Cerebellar nuclear complex (tissue), 1 donor: ENCODE measurements at places on chromosomes 6 and 20.

DNA sequence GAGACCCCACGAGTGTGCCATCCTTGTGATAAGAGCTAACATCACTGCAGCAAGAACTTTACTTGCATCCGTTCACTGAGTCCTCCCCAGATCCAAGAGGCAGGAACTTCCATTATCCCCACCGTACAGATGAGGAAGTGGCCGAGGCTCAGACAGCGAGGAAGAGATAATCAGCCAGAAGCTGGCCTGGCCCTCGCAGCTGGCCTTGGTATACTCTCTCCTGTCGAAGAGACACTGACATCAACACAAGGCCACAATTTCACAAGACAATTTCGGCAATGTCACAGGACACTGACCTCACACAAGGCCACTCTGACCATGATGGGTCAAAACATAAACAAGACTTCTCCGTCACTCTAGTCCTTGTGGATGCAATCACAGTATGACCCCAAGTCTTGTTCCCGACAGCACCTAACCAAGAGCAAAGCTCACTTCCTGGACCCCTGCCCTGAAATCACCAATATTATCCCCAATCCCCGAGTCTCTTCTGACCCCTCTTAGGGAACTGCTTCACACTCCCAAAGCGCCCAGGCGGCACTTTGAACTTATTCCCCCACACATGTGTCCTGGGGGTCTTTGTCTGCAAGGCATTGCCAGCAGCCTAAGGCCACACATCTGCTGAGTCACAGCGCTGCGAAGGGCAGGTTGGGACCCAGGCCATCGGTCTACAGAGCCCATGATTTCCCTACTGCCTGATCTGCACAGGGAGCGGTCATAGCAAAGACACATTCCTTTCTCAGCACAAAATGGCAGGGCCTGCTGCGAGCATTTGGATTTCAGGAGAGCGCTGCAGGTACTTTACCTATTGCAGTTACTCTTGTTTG lies 14.8 kb upstream of the VAPB start:
- no peak for DNase-seq

GRCh38 chr6:121297694-121298093 lies 36.6 kb downstream of the TBC1D32 start:
- DNase-seq: no peak

GRCh38 chr20:63319164-63320040 lies 26.4 kb downstream of the COL20A1 start:
- no peak for DNase-seq

DNA sequence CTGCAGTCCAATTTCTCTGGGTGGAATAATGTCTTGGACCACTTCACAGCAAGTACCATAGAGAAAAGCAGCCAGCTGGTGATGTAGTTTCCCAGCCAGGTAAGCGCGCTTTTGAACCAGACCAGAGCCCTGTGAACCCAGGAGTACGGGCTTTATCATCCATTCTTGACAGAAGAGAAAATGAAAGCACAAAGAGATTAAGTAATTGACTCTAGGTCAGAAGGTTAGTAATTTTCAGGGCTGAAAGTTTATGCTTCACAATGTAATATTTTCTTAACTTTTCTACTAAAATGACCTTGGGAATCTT lies 7.1 kb upstream of the UST start:
- no peak for DNase-seq

GRCh38 chr6:135577059-135577538 lies 79.6 kb upstream of the AHI1 start:
- no peak for DNase-seq

GRCh38 chr20:13251106-13251903 lies 30.2 kb downstream of the ISM1 start:
- no peak for DNase-seq

DNA sequence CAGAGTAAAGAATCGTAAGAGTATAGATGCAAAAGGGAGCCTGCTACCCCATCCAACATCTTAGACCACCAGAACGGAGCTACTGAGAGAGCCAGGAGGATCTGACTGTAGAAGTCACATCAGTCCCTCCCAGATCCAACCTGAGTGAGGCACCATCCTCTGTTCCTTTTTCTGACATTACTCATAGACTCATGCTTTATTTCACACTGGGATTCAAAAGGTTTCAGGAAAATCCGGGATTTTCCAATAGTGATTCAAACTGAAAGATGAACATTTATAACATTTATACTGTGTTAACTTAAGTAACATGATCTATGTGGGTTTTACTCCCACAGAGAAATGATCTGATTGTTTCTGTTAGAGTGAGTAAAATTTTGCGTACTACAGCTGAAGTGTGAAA lies 868.6 kb upstream of the GJE1 start:
- no peak for DNase-seq

DNA sequence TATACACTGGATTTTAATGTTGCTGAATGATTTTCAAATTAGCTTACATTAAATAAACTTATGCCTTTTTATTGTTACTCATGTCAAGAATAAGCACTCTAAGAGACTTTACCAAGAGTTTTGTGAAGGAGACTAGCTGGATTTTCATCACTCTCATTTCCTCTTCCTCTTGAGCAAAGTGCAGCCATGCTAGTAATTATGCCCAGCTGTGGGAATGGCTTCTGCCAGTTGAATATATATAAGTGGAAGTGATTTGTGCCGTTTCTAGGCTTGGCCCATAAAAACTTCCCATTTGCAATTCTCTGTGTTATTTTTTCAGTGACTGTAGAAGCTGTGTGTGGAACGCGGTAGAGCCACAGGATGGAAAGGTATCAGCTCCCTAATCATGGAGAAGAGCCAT lies 255.8 kb downstream of the HDGFL1 start:
- no peak for DNase-seq

DNA sequence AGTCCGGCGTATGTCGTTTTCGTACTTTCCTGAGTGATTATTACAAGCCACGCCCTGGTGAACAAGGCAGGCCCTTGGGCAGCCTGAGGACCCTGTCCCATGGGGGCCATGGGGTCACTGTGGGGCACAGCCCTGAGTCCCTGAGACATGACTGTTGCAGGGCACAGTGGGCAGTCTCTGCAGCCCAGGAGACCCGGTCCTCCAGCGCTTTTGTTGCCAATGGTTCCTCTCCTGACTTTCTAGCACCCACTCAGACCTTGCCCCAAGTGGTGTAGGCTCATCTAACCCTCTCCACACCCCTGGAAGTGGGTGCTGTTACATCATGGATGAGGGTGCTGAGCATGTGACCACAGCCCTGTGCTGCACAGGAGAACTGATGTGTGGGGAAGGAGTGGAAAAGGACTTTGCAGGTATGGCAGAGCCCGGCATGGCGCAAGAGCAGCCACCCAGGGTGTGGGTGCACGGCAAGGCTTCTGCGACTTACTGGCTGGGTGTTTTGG lies 319.5 kb downstream of the TAF4 start:
- DNase-seq: no peak

DNA sequence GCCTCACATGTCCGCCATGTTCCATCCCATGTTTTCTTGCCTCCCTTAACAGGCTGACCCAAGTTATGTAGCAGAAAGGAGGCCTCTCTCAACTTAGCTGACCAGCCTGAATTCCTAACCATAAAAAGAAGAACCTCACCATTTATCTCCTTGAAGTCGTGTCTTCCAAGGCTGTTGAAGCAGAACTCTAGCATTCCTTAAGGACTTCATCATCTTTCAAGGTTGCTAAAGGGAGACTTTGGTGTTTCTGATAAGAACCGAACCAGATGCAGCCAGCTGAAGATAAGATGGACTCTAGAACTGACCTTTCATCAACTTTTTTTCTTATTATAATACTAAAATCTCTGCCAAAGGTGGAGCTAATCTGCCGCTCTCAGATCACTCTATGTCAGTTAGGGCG lies 571.7 kb upstream of the SLC35B3 start:
- DNase-seq: no peak

- no peak for DNase-seq
These were observed 83.4 kb downstream of the ZNF217 start for GRCh38 chr20:53510262-53510661.

GRCh38 chr6:127162836-127163235 lies 44.4 kb downstream of the RSPO3 start:
- no peak for DNase-seq

- no peak for DNase-seq
These were observed 110.4 kb downstream of the HFE start for GRCh38 chr6:26197636-26197932.

DNA sequence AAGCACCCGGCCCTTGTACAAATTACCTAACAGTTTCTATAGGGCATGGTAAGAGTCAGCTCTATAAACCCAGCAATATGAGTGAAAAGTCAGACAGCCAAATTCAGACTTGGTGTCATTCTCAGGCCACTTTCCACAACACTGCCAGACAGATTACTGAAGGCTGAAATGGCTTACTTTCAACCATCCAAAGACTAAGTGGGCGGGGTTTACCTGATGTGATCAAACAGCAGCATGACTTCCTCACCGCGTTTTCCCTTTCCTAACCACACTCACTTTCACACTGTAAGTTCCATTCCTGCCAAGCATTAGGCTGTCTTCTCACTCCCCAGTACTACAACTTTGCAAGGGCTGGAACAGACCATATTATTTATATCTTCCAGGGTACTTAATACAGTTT lies 85.9 kb downstream of the SMLR1 start:
- no peak for DNase-seq

DNA sequence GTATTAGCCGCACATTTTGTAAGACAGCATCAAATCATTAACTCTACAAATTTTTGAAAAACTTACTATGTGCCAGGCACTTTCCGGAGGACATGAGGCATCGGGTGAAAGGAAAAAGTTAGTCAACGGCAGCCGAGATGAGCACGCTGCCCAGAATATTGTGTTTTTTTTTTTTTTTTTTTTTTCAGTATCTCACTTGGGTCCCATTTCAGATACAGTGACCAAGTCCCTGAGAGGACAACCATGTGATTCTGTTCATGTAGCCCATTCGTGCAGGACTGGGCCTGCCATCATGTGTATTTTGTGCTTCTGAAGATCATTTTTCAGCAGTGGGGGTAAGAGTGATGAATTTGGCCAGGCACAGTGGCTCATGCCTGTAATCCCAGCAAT lies 1.3 kb downstream of the SLA2 start:
- DNase-seq: no peak

GRCh38 chr6:1591243-1591642 lies 18.5 kb upstream of the FOXC1 start:
- no peak for DNase-seq

DNA sequence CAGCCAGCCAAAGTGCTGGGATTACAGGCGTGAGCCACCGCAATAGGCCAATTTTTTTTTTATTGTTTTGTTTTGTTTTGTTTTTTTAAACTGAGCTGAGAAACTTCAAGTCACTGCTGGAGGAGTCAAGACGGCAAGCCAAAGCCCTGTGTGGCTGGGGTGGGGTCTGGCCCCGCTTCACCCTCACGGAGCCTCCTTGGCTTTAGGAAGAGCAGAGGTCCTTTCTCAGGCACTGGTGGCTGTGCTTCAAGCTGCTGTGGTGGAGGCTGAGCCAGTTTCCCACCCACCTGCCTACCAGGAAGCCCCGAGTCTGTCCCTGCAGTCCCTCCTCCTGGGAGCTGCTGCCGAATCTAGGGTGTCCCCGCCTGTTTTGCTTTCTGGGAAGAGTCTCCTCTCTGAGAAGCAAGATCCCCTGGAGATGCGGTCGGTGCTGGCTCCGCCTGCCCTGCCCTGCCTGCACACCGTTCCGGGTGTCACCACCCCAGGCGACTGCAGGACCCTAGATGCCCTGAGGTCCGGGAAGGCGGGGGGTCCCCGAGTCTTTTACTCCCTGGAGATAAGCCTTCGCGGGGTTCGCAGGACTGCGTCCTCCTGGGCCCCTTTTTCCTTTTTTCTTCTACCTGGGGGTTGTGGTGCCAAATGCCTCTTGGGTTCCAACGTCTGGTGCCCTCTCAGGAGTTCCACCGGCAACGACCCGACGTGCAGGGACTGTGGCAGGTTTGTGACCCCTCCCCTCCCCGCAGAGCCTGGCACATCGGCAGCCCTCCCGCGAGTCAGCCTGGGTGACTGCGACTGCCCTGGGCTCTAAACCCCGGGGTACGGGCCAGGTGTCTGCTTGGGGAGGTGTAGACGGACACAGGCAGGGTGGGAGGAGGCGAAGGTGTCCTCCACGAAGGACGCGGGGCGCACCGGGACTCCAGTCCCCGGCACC lies 100.7 kb downstream of the TAF4 start:
- DNase-seq: no peak

DNA sequence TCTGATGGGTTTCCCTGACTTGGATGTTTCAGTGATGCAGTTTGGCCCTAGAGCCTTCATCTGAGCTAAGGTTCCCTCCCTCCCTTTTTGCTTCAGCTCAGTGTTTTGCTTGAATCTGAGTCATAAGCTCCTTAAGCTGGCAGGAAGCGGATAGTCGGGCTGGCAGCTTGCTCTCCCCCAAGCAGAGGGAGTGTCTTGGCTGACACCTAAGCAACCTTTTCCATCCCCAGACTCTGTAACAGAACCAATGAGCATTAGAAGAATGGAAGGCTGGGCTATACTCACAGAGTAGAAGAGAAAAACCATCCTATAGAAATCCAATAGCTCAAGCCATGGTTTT lies 98.3 kb downstream of the HAO1 start:
- DNase-seq: no peak

GRCh38 chr6:45714741-45715507 lies 300.7 kb downstream of the CLIC5 start:
- no peak for DNase-seq

DNA sequence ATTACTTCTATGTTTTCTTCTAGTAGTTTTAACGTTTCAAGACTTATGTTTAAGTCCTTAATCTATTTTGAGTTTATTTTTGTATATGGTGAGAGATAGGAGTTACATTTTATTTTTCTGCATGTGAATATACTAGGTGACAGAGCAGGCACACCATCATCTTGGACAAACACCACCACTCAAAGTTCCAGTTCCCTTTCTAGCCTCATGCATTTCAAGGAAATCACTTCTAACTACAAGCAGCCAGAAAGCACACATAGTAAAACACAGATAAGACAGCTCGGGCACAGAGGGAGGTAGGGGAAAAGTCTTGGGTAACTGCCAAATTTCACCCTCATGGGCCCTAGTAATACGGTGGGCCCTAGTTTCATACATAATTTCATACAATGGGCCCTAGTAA lies 609.4 kb upstream of the HS3ST5 start:
- no peak for DNase-seq

- no peak for DNase-seq
These were observed 1027.6 kb downstream of the EYS start for GRCh38 chr6:64679416-64679815.

DNA sequence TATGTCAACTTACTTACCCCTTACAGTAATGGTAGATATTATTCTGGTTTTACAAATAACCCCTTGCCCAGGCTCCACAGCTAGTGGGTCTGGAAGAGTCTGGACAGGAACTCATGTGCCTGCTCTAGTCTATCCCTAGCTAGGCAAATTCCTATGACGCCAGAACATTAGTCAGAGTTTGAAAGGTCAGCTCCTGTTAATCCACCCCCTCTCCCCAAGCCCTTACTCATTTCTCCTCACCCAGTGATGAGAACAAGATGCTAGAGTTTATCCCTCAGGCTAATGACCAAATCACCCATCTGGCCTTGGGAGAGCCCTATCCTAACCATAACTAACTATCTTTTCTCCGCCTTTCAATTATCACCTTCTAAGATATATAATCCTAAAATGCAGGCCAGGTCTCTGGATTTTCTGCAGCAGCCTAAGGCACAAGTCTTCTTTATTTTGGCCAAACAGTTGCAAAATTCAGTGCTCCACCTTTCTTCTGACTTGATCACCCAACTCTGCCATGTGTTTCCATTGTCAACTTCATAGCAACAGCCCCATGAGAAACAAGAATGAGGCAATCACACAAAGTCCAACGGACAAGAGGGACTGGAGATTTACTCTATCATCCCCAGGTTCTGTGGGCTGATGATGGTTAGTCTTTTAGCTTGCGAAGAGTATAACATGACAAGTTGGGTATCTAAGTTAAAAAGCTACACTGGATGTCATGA lies 113.3 kb downstream of the TASP1 start:
- no peak for DNase-seq

- DNase-seq: no peak
These were observed 13.3 kb upstream of the FAXC start for GRCh38 chr6:99362678-99363268.
